Mesenteric fat pad (tissue), 1 donor: ENCODE measurements at places on chromosomes 12 and 14. TPM values are rescaled to one million over a fixed set of nuclear protein-coding genes. Genes with fewer than 3 reads are reported as not detected.

DIO2 gene
- total RNA-seq, result 3.3 TPM

SOX5 gene
- 31.0 TPM for total RNA-seq

LTBP2 gene
- 58.2 TPM for total RNA-seq

IRAK4 gene
- 14.3 TPM for total RNA-seq

HOXC12 gene
- not detected for total RNA-seq

PLBD1 gene
- 35.7 TPM for total RNA-seq

KLHL33 gene
- 0.35 TPM for total RNA-seq

EPYC gene
- total RNA-seq, result not detected
